ENCODE measurements at places on chromosomes 1 and 21.

GRCh38 chr21:14259747-14260146 lies 43.8 kb downstream of the RBM11 start:
- H3K4me1 ChIP-seq, result no peaks in the 10 kb centered on the region
- H3K27ac ChIP-seq, result peak overlapping the region; percentile 10
- H3K27me3 ChIP-seq, result peaks cover 3% of the 10 kb centered on the region
- DNase-seq, result no peak
- no peak overlapping the region for H3K4me3 ChIP-seq

DNA sequence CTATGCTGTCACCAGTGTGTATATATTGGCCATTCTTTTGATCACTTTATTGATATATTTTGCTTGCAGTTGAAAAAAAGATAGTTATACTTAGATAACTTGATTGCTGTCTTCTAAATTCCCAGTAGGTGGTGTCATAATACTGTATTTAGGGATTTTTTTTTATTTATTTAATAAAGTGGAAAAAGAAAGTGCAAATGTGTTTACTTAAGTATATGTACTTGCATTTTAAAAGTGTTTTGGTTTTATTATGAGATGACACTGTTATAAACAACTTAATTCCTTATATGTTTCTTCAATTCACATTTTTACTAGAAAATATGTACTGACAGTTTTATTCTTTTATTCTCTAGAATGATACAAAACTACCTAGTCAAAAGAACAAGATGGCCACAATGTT lies 164.8 kb downstream of the USP25 start:
- H3K36me3 ChIP-seq, result peaks cover 7% of the 10 kb centered on the region
- H3K27ac ChIP-seq, result no peak overlapping the region
- no peaks in the 10 kb centered on the region for H3K27me3 ChIP-seq
- H3K4me3 ChIP-seq, result no peak overlapping the region

DNA sequence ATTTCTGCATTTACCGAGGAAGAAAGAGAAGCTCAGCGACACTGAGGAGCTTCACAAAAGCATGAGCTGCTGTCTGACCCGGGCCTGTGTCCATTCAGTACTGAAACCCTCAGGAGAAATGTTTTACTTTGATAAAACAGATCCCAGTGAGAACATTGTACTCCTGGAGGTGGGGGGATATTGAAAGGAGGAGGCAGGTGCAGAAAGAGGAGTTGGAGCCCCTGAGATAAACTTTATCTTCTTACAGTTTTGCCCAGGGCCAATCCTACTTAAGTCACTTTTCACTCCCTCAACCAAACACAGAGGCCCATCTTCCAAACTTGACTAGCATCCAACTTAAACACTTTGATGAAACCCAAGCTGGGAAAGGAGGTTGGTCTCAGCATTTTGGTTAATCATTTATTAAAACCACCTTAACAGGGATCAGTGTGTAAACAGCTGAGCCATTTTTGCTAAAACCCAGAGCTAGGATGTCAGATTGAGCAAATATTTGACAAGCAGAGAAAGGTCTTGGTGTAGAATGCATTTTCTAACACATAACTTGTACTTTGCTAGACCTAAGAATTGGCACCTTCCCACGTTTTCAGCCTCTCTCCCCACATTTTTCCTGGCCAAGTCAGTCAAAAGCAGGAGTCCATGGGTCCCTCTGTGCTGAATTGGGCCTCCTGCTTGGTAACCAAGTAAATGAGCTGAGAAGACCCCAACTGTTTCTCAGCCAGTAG lies 32.5 kb upstream of the SARS1 start:
- H3K27me3 ChIP-seq, result no peaks in the 10 kb centered on the region
- H3K27ac ChIP-seq, result peak overlapping the region; percentile 62
- H3K36me3 ChIP-seq, result no peaks in the 10 kb centered on the region
- peaks cover 5% of the 10 kb centered on the region for H3K4me1 ChIP-seq
- no peak for DNase-seq

DNA sequence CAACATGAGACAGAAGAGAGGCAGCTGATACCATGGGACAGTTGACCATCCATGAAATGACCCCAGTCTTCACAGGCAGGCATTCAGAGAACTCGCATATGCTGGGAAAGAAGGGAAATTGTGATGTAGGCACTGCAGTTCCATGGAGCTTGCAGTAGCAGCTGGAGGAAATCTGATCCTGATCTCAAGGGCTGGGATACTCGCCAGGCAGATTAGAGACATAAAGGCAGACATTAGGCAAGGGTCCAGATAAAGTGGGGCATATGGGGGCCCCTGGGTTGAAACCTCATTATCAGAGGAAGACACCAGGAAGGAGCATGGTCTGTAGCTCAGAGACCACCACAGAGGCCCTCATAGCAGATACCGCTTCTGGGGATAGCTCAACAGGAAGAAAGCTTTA lies 48.7 kb upstream of the TNR start:
- H3K36me3 ChIP-seq, result no peaks in the 10 kb centered on the region
- H3K4me3 ChIP-seq, result no peak overlapping the region
- H3K4me1 ChIP-seq, result no peaks in the 10 kb centered on the region
- no peak for DNase-seq
- H3K27ac ChIP-seq, result no peak overlapping the region
- peaks cover 27% of the 10 kb centered on the region for H3K27me3 ChIP-seq

DNA sequence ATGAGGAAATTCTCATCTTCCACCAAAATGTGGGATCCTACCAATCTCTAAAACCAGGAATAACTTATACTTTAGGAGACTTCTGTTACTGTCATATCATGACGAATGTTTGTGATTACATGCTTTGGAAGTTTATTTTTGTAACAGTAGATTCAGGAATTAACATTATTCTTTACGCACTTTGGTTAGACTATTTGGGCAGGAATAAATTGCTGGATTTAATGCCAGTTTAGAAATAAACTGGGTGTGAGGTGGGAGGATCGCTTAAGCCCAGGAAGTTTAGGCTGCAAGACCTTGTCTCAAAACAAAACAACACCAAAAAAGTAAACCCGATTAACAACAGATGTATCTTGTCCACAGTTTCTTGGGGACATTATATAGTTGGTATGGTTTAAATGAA lies 52.1 kb downstream of the MIGA1 start:
- peaks cover 6% of the 10 kb centered on the region for H3K36me3 ChIP-seq
- peaks cover 8% of the 10 kb centered on the region for H3K4me1 ChIP-seq
- no peaks in the 10 kb centered on the region for H3K27me3 ChIP-seq
- H3K27ac ChIP-seq, result no peak overlapping the region
- DNase-seq, result no peak

DNA sequence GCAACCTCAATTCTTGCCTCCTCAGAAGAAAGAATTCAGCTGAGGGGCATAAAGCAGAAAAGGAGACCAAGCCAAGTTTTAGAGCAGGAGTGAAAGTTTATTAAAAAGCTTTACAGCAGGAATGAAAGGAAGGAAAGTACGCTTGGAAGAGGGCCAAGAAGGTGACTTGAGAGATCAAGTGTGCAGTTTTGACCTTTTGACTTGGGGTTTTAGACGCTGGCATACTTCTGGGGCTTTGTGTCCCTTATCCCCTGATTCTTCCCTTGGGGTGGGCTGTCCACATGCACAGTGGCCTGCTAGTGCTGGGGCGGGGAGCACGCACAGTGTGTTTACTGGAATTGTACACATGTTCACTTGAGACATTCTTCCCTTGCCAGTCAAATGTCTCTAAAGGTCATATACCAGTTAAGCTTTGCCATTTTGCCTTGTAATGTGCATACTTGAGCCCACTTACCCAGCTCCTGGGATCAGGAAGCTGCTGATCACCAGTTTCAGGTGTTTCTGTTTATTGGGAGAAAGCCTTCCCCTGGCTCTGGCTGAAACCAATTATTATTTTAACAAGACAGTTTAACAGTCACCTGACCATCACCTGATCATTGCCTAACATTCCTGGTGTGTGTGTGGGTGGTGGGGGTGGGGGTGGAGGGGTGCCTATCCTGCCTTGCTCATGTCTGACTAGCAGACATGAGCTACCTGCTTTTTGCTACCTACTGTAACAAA lies 36.2 kb downstream of the UTP25 start:
- no peak overlapping the region for H3K27ac ChIP-seq
- H3K36me3 ChIP-seq, result no peaks in the 10 kb centered on the region
- peaks cover 25% of the 10 kb centered on the region for H3K27me3 ChIP-seq
- H3K4me3 ChIP-seq, result peak overlapping the region; percentile 18

- H3K4me3 ChIP-seq, result no peak overlapping the region
- DNase-seq, result no peak
- no peaks in the 10 kb centered on the region for H3K36me3 ChIP-seq
- no peaks in the 10 kb centered on the region for H3K4me1 ChIP-seq
Observed at GRCh38 chr1:11628767-11629166, 25.5 kb downstream of the FBXO2 start.

DNA sequence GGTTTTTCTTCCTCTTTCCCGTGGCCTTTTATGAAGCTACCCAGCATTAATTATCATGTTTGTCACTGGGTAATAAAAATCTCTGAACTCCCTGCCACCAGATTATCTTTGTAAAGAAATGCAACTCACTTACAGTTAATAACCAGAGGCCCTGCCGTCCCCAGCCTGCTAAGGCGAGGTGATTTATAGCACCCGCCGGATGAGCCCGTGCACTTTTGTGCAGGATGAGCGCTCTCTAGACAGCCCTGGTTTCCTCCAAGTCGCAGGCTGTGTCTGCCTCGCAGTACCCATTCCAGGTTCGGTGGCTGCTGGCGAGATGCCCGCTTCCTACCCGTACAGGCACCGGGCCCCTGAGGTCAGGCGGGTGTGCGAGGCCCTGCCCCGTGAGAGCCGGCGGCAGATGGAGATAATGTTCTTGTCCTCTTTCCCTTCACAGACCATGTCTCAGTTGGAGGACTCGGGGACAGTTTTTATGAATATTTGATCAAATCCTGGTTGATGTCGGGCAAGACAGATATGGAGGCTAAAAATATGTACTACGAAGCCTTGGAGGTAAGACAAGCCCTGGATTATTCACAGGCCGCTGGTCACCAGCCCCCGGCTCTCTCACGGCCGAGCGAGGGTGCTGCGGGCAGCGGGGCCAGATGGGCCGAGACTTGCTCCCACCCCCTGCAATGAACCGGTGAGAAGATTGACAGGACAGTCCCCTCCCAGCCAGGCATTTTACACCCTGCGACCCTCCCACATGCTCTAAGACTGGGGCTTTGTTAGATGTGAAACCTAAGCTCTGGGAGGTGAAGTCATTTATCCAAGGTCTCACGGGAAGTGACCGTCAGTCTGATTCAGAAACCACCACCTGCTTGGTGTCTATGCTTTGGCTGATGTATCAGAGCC lies 28.5 kb upstream of the SELENON start:
- no peaks in the 10 kb centered on the region for H3K27me3 ChIP-seq
- no peak for DNase-seq

DNA sequence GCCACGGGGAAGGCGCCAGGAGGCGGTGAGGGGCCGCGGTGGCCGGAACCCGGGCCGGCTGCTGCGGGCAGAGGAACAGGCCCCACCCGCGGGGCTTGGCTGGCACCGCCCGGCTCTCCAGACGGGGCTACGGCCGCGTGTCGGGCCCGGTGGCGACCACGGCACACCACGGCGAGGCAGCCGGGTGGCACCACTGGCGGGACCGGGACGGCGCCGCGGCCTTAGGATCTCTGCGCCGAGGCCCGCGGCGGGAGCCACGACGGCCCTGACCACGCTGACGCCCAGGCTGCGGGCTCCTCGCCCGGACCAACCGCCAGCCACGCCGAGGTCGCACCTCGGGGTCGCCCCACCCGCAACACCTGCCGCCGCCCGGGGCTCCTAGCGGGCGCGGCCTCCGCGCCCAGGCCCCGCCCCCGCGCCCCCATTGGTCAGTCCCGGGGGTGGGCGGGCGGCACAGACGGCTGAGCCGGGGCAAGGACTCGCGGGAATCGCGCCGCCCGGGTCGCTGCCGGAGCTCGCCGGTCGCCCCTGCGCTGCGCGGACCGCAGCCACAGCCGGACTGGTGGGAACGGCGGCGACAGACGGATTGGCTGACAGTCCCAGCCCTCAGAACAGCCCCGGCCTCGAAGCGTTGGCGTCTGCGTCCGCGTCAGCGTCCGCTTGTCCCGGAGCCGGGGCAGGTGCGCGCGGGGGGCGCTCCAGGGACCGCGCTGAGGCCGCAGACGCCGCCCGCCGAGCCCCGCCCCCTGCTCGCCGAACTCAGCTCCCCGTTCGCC lies at the start of gene BMP8A:
Gene BMP8A, plus strand, starts transcription at position 491 of the 776 bp plus-strand sequence. CDS start 356 bp downstream, outside the sequence.
- no peak for DNase-seq
- H3K4me3 ChIP-seq, result peak within 1 kb of the TSS; percentile 76
- H3K4me1 ChIP-seq, result no peaks in the 10 kb centered on the region
- H3K27ac ChIP-seq, result no peak within 1 kb of the TSS
- H3K27me3 ChIP-seq, result peaks cover 48% of the 10 kb centered on the region

DNA sequence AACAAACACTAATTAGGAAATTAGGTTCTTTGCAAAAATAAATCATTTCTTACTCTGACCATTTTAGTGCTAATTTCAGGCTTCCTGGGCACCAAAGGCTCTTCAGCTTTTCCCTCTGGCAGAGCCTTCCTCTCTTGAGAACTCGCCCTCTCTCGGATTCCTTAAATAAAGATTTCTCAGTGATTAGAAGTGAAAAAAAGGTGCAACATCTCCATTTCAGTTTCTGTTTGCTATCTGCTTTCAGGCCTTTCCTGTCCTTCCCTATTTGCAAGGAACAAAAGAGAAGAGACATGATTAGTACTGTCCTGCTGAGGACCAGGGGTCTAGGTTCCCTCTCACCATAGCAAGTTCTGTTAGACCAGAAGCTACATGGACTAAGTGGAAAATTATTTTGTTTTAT lies 27.8 kb upstream of the CACYBP start:
- peaks cover 19% of the 10 kb centered on the region for H3K4me1 ChIP-seq
- H3K36me3 ChIP-seq, result peaks cover 11% of the 10 kb centered on the region
- H3K4me3 ChIP-seq, result no peak overlapping the region
- peak overlapping the region; percentile 88 for H3K27ac ChIP-seq
- no peak for DNase-seq
- H3K27me3 ChIP-seq, result no peaks in the 10 kb centered on the region

GRCh38 chr1:228978484-228979324 lies 243.4 kb downstream of the RHOU start:
- no peaks in the 10 kb centered on the region for H3K36me3 ChIP-seq
- peak overlapping the region; percentile 44 for H3K27ac ChIP-seq
- H3K27me3 ChIP-seq, result no peaks in the 10 kb centered on the region
- no peak overlapping the region for H3K4me3 ChIP-seq
- DNase-seq, result peak; percentile 49

DNA sequence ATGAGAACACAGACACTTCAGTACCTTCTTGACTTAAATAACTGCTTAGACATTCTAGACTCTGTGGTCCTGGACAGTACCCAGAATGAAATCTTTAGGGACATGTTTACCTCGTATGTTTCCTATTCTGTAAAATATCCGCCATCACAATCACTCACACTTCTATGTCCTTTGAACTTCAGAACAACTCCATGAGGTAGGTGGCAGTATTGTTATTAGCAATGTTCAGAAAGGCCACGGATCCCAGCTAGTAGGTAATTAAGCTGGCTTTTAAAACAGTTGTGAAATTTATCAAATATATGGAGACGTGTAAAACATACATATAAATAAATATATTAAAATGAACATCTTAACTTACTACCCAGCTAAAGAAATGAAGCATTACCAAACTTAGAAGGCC lies 83.4 kb downstream of the CACHD1 start:
- H3K4me1 ChIP-seq, result peaks cover 43% of the 10 kb centered on the region
- no peak for DNase-seq
- H3K36me3 ChIP-seq, result peaks cover 22% of the 10 kb centered on the region
- no peak overlapping the region for H3K27ac ChIP-seq
- H3K4me3 ChIP-seq, result no peak overlapping the region

Measured in type B pancreatic cell (in vitro differentiated cells).